ENCODE measurements at places on chromosomes 6 and 20. TPM values are rescaled to one million over a fixed set of nuclear protein-coding genes. Genes with fewer than 3 reads are reported as not detected.

DNA sequence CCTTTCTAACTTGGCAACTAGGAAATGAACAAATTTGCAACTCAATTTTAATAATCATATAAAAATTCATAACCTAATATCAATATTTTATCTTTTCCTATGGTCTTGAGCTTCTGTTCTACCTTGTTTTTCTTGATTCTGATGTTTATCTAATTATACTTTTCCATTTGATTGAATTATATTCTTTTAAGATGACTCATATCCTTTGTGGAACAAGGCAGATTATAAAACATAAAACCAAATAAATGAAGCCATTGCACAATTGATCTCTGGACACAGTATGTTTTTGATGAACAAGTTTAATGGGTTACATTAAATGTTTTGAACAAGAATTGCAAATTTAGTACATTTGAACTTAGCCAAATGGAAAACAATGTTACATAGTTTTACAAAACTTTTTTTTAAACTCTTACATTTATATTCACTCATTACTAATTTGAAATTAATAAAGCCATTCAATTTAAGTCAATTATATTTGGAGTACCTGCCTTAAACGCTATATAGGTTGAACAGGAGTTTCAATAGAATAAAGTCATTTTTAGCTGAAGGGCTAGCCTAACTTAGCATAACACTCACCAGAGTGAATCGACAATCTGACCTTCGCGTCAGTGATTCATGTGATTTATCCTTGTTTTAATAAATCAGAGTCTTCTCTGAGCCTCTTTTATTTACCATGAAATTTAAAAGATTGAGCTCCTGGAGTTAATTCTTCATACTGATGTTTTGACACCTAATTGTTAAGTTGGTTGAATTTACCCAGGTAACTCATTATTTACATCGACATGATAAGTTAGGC, 3.8 kb downstream of the NCOA7 start:
- DNase-seq, result no peak

- DNase-seq, result no peak
Measured at GRCh38 chr20:19268426-19268825, 56.0 kb downstream of the SLC24A3 start.

The HLA-DPB1 gene
- total RNA-seq, result not detected

GRCh38 chr6:10278746-10279145, 136.1 kb downstream of the TFAP2A start:
- no peak for DNase-seq

The ZNF831 gene
- total RNA-seq, result not detected

Data from Caki2 (cell line).